ENCODE measurements at places on chromosomes 16 and 17.

- DNase-seq, result no peak
Observed at GRCh38 chr16:65201511-65201910, 79.6 kb upstream of the CDH11 start.

DNA sequence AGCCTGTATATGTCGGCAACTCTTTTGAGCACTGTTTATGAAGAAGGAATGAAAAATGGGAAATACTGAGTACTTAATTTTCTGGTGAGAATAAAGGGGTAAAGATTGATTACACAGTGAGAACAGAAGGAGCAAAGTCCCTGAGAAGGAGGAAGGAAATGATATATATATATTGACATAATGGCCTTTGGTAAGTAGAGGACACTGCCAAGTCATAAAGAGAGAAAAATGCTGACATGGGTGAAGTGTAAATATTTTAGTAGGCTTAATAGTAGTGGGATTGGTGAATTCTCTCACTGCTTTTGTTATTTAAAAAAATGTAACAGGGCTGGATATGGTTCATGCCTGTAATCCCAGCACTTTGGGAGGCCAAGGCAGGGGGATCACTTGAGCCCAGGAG is 16.2 kb downstream of the VMP1 start:
- no peak for DNase-seq

DNA sequence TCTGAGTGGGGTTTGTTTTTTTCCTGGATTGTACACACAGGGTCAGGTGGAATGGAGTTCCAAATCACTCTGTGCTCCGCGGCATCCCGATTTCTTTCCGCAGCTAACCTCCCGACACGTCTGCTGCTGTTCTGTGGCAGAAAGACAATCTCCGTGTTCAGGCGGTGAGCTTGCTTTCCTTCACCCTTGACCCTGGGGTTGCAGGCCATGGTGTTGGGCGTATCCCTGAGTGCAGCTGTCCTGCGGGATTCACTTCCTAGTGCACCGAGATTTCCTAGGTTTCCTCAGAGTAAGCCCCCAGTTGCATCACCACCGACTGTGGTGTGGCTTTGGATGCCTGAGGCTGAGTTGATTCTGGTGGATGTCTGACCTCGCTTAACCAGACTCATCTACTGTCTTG is 7.8 kb upstream of the ARL6IP1 start:
- DNase-seq, result no peak

GRCh38 chr16:12228602-12229499 is 252.3 kb downstream of the SNX29 start:
- DNase-seq, result peak; percentile 63

DNA sequence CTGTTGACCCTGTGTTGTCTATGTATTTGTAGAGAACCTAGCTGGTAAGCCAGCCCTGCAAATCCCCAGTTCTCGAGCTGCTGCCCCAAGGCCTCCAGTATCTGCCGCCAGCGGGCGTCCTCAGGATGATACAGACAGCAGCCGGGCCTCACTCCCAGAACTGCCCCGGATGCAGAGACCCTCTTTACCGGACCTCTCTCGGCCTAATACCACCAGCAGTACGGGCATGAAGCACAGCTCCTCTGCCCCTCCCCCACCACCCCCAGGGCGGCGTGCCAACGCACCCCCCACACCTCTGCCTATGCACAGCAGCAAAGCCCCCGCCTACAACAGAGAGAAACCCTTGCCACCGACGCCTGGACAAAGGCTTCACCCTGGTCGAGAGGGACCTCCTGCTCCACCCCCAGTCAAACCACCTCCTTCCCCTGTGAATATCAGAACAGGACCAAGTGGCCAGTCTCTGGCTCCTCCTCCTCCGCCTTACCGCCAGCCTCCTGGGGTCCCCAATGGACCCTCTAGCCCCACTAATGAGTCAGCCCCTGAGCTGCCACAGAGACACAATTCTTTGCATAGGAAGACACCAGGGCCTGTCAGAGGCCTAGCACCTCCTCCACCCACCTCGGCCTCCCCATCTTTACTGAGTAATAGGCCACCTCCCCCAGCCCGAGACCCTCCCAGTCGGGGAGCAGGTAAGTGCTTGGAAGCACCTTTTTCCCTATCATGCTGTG is 23.1 kb upstream of the CDC6 start:
- DNase-seq, result no peak

DNA sequence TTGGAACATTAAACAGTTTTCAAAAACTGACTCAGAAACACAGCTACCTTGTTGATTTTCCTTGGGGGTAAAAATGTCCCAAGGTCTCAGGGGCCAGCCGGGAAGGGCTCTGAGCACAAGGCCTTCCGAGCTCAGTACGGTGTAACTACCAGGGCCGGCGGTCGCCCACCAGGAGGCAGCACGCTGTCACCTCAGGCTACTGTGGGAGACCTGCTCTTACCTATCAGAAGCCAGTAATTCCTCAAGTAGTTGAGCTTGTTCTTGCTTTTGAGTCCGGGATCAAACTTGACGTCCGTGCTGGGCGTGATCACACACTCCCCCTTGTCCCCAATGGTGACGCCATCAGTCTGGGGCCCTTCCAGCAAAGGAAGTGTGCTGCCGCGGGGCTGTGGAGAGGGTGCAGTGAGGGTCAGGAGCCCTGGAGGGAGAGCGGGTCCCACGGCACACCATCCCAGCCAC is 43.4 kb upstream of the ICAM2 start:
- peak; percentile 75 for DNase-seq

DNA sequence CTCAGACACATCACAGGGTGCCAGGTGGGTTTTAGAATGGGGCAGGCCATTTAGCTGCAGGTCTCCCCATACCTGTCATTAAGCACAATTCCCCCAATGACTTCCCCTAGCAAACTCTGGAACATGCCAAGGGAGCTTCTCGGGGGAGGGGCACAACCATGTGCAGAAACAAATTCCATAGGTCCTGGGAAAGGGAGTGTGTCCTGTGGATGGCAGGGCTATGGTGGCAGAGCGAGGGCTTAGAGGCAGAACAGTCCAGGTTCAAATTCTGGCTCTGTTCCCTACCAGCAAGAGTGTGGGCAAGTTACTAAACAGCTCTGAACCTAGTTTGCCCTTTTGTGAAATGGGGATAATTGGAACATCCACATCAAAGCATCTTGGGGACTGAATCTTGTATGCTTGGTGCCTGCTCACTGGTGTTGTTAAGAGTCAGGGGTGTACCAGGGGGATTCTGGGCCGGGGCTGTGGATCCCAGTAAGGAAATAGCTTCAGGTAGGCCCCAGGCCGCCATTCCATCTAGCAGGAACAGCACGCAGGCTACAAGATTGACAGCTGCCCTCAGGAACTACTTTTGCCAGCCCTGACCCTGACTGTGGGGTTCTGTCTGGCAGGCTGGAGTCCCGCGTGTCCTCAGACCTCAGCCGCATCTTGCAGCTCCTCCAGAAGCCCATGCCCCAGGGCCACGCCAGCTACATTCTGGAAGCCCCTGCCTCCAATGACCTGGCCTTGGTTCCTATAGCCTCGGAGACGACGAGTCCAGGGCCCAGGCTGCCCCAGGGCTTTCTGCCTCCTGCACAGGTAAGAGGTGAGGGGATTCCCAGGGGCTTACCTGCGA is 5.6 kb upstream of the DCAF7 start:
- no peak for DNase-seq

DNA sequence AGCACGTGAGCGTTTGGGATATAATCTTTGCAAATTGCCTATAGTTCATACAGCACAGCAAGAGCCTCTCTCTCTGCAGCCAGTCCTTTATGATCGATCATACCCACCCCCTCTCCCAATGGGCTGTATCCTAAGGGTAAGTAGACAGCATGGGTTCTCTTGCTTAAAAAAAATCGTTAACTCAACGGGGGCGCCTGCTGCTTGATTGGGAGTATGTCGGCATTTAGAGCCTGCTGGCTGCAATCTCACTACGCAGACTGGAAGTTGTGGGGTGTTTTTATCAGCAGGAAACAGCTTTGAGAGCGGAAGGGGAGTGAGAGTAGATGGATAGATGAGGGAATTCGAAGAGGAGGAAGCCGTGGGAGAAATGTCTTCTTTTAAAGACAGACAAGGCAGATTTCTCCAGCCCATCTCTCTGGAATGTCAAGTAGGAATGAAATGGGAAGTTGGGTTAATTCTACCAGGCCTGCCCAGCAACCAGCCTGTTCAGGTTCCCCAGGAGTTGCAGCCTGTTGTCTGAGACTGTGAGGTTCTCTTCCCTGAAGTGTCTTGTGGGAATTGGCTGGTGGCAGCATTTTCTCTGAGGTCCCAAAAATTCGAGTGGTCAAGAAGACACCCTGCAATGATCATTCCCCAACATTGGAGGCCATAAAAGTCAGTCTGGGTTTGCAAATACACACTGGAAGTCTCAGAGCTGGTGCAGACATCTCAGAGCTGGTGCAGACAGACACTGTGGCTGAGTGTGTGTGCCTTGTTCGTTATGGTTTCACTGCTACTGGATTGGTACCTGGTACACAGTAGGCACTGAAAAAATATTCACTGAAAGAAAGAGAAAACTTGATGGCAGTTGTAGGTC is 65.6 kb downstream of the PRKCB start:
- no peak for DNase-seq

- DNase-seq, result no peak
Observed at GRCh38 chr16:23930791-23931190, 95.0 kb downstream of the PRKCB start.

- no peak for DNase-seq
Observed at GRCh38 chr17:9788601-9789000, 2.8 kb downstream of the DHRS7C start.

DNA sequence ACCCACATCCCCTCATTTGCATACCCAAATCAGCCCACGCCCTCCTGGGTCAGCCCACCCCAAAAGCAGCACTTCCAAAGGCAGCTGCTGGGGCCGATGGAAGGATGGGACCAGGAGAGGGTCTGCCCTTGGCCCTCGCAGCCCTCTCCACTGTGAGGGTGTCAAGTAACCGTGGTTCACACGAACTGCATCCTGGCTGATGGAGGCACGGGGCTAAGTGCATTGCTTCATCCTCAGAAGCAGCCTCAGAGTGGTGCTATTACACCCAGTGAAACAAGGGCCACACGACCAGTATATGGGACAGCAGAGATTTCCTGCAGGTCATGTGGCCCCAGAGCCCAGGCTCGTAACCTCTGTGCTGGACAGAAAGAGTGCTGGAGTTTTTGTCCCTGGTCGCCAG is 13.2 kb upstream of the ATP2A3 start:
- DNase-seq, result no peak

DNA sequence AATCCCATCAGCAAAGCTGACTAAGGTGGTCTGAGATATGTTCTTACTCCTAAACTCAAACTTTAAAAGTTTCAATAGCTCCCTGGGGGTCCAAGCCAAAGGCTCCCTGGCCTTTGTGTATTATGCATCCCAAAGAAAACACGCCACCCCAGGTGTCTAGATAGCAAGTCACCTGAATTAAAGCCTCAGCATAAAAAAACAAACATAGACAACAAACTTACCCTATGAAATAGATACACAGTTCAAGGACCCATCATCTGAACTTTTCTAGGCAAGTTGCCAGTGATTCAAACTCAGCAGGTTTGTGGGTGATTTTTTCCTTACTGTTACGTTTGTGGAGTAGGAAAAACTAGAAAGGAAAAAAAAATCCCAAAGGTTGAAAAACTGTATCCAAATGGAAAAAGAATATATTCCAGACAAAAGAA is 12.5 kb downstream of the CMTM3 start:
- DNase-seq, result no peak

DNA sequence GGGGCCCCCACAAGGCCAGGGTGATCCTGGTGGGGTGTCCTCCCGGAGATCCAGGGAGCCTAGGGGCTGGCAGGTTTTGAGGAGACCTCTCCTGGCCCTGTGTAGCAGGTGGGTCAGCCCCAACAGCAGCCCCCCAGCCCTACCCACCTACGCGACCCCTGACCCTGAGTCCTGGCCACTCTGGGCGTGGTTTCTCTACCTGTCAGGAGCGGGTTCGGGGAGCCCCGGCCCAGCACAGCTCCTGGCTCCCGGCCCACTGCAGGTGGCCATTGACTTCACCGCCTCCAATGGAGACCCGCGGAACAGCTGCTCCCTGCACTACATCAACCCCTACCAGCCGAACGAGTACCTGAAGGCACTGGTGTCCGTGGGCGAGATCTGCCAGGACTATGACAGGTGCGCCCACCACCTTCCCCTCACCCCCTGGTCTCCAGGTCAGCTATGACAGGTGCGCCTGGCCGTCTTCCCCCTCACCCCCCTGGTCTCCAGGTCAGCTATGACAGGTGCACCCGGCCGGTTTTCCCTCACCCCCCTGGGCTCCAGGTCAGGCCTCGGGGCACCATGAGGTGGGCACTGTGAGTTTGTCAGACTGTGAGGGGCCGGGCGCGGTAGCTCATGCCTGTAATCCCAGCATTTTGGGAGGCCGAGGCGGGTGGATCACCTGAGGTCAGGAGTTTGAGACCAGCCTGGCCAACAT is 13.0 kb downstream of the CPNE7 start:
- no peak for DNase-seq

- no peak for DNase-seq
Observed at GRCh38 chr16:90048737-90049330, 28.3 kb downstream of the PRDM7 start.

GRCh38 chr16:84931506-84931905 is 79.8 kb downstream of the ZDHHC7 start:
- DNase-seq, result no peak

GRCh38 chr17:38967290-38967738 is at the start of gene FBXO47:
Gene FBXO47 (minus strand): TSS chr17:38967403. CDS start chr17:38963025, 4,378 bp downstream.
- DNase-seq, result peak; percentile 56

DNA sequence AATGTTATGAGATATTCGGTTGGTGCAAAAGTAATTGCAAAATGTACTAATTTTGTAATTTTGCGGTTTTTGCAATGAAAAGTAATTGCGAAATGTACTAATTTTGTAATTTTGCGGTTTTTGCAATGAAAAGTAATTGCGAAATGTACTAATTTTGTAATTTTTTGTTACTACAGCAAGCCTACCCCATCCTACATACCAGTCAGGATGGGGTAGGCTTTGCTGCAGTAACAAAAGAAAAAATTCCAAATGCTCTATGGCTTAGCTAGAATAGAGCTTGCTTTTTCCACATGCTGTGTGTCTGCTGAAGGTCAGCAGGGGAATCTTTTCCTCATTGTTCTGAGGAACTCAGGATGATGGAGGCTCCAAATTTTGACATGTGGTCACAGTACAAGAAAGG is 83.3 kb upstream of the GPRC5B start:
- DNase-seq, result no peak

- DNase-seq, result no peak
Observed at GRCh38 chr16:28880589-28880915, 2.3 kb downstream of the ATP2A1 start.

DNA sequence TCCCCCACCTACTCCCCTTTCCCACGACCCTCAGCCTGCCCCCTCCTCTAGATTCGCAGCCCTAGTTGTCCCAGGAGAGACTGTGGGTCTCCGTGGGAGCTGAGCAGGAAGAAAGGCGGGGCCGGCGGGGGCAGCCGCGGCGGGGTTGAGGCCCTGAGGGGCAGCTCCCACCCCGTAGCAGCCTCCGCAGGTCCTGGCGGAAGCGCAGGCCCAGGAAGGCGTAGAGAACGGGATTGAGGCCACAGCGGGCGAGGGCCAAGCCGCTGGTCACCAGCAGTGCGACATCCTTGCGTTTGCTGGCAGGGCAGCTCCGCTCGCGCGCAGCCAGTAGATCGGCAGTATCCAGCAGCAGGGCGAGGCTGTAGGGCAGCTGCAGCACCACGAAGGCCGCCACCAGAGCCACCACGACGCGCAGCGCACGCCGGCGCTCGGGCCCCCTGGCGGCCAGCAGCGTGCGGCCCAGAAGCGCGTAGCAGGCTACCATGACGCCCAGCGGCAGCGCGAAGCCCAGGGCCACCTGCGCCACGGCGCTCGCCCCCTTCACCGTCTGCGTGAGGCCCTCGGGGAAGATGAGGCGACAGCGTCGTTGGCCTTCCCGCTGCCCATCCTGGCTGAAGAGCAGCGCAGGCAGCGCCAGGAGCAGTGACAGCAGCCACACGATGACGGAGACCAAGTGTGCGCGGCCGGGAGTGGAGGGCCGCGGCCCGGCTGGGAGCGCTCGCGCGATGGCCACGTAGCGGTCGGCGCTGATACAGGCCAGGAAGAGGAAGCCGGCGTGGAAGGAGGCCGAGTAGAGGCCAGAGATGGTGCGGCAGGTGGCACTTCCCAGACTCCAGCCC is 1.9 kb downstream of the CCR10 start:
- peak; percentile 83 for DNase-seq

All from nephron progenitor cell (in vitro differentiated cells).